ENCODE measurements at places on chromosomes 13 and 19.
A peak's percentile ranks its signal among the peaks of the same experiment; 100 is the strongest.

- DNase-seq, result no peak
These were observed 15.8 kb downstream of the MICOS13 start for GRCh38 chr19:5664515-5664914.

GRCh38 chr13:91664039-91664438 is 265.6 kb downstream of the GPC5 start:
- DNase-seq, result no peak

DNA sequence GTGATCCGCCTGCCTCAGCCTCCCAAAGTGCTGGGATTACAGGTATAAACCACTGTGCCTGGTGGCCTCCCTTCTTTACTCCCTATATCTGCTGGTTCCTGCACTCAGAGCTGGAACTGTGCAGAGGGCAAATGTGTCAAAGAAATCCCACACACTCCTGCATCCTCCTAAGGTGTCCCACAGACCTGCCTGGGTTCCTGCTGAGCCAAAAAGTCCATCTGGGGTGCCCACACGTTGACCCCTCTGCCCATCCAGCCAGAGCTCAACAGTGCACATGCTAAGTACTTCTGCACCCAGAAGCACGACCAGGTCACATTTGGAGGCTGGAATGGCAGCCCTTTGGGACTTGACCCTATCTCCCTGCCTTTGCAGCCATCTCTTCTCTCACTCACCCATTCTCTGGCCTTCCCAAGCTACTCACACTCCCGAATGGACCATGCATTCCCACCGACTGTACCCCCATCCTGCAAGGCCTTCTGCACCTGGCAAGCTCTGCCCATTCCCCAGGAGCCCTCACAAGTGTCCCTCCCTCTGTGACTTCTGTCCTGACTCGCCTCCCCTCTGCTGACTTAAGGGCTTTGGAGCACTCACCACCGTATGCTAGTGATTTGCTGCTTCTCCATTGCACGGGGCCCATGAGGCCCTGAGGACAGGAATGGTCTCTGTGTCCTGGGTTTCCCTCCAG is 152.1 kb downstream of the KCTD15 start:
- no peak for DNase-seq

- DNase-seq, result no peak
These were observed 9.4 kb upstream of the TLE6 start for GRCh38 chr19:2967972-2968371.

DNA sequence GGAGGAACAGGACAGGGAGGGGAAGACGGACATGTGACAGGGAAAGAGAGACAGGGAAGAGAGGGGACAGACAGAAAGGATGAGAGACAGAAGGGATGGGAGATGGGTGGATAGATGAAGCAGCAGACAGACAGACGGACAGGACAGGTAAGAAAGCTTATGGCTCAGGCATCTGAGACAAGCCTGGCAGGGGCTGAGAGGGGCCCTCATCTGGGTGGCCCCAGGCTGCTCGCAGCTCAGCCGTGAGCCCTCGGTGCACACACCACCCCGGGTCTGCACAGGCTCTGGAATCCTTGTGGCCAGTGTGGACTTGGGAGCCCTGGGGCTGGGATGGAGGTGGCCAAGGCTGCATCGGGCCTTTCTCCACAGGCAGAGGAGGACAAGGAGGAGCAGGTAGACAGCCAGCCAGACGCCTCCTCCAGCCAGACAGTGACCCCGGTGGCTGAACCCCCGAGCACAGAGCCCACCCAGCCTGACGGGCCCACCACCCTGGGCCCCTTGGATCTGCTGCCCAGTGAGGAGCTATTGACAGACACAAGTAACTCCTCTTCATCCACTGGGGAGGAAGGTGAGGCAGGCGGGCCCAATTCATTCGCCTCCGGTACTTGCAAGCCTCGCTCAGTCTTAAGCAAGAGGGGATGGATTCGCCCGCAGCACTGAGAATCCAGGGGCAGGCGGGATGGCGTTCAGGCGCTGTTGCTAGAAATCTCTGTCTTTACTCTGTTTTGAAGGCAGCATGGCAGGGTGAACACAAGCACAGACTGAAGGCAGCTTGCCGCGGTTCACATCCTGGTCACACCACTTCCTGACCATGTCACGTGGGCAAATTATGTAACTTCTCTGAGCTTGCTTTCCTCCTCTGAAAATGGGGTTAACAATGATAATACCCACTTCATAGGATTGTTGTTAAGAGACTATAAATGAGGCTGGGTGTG is 14.0 kb downstream of the GRAMD1A start:
- no peak for DNase-seq

DNA sequence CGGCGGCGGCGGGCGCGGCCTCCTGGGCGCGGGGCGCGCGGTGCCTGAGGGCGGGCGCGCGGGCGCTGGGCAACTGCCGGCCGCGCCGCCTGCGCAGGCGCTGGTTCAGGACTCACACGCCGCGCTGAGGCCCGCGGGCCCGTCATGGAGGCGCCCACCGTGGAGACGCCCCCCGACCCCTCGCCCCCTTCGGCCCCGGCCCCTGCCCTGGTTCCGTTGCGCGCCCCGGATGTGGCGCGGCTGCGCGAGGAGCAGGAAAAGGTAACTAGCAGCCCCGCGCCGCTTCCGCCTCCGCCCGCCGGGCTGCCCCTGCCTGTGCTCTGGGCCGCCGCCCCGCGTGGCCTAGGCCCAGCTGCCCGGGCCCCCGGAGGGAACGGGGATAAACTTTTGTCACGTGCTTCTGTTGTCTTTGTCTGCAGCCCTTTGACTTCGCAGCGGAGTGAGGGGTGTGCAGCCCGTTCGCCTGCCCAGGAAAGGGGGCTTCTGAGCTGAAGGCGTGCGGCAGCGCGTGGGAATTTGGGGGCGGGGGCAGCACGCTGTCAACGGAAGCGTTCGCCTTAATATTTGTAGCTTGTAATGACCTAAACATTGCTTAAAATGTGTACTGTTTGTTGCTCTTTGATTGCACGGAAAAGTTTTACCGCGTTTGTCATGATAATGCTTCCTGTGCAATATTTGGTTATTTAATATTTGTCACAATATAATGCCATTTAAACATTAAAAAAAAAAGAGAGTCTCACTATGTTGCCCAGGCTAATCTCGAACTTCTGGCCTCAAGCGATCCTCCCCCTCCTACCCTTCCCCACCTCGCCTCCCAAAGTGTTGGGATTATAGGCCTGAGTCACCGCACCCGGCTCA is 594 bp downstream of the URI1 start:
- DNase-seq, result no peak

DNA sequence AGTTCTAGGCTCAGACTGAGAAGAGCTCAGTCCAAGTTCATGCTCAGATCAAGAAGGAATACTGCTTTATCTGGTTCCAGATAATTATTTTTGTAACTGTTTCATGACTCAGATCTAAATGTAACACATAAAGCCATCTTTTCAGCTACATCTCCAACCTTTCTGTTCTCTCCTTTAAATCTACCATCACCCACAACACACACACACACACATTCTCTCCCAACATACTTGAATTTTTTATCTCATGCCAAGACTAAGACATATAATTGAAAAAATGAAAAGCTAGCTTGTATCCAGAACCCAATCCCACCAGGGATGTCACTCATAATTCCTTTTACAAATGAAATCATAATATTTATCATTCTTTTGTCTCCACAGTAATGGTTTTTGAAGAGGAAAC is 7.6 kb downstream of the KATNAL1 start:
- DNase-seq, result no peak

GRCh38 chr19:21850656-21851255 is 14.8 kb upstream of the ZNF43 start:
- DNase-seq, result no peak

- DNase-seq, result no peak
These were observed 9.7 kb upstream of the SLITRK5 start for GRCh38 chr13:87661471-87661870.

DNA sequence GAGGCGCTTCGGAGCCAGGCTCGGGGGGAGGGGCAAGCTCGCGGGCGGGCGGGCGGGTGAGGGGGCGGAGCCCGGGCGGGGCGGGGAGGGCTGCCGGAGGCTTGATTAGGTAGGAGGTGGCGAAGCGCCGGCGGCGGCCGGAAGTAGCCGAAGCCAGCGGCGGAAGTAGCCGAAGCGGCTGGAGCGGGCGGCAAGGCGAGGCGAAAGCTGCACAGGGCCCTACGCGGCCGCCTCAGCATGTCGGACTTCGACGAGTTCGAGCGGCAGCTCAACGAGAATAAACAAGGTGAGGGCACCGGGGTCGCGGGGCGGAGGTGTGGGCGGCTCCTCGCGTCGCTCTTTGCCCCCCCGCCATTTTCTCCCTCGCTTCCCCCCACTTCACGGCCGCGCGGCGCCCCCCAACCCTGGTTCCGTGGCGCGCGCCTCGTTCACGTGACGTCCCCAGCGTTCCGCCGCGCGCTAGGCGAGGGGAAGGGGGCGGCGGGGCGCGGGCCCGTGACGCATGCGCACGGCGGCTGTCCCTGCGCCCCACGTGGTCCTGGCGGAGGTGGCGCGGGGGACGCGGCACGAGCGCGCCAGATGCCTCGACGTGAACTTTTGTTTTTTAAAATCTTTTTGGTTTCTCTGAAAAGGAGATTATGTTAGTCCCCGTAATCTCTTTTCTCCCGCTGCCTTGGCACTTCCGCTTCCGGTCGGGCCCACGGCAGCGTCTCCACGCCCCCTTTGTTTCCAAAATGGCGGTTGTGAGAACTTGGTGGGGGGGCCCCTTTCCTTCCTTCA is at the start of gene U2AF2:
TSS of gene U2AF2 (plus strand) at position 168 of the 780 bp plus-strand sequence. CDS start at position 238, 70 bp downstream.
- peak; percentile 98 for DNase-seq

GRCh38 chr13:112734696-112735547 is 45.1 kb downstream of the ATP11A start:
- peak; percentile 27 for DNase-seq

DNA sequence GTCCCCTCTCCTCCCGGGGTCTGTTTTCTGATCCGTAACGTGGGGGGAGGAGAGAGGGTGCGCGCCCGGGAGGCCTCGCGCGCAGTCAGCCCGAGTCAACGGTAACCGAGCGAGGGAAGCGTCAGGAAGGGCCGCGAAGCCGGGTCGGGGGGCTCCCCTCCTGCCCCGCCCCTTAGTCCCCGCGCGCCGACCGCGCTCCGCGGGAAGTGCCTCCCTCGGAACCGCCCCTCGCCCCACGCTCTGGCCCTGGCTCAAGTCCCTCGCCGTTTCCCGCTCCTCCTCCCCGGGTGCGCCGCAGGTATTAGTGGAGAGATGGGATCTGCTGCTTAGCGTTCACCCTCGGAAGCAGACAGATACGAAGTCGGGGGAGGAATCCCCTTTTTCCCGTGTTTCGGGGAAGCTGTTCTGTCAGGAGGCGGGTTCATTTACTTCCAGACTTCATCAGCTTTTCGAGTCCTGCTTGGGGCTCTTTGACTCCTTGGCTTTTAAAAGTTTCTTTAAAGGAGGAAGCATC is 770 bp downstream of the HNRNPM start:
- DNase-seq, result peak; percentile 29
